ENCODE measurements at places on chromosomes 2 and 18.

DNA sequence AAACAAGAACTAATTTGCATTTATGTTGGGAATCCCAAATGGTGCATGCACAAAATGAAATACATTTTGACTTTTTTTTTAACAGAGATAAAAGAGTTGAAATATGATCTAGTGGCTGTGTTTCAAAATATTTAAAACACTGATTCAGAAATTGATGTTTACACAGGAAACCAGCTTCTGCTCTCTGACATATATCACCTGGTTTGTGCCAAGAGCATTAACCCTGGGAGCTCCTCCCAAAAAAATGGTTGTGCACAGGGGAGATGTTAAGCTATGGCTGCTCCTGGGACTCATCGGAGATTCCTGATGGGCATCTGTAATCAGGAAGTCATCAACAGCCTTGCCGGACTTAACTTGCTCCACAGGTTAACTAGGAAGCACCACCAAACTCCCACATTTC lies 65.2 kb upstream of the MAL start:
- DNase-seq, result no peak

- no peak for DNase-seq
Measured at GRCh38 chr2:88770016-88770415, 78.5 kb downstream of the RPIA start.

- no peak for DNase-seq
Measured at GRCh38 chr18:13410471-13410870, 191.9 kb downstream of the LDLRAD4 start.

DNA sequence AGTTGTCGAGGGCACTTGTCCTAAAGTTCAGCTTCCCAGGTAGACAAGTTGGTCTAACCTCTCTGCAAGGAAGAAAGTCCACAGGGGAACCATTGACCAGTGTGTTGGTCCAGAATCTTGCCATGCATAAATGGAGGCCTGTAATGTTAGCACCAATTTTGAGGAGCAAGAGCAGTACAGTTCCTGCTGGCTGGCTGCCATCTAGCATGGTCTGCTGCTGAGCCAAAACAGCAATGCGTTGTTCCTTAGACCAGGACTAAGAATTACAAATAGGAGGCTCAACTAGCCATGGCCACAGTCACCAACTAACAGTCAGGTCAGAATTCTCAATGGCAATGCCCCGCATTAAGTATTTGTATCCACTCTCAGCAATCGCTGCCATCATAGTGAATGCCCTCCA lies 72.8 kb upstream of the WIPF1 start:
- no peak for DNase-seq

- DNase-seq, result no peak
Measured at GRCh38 chr2:127089478-127090235, 17.3 kb downstream of the BIN1 start.

DNA sequence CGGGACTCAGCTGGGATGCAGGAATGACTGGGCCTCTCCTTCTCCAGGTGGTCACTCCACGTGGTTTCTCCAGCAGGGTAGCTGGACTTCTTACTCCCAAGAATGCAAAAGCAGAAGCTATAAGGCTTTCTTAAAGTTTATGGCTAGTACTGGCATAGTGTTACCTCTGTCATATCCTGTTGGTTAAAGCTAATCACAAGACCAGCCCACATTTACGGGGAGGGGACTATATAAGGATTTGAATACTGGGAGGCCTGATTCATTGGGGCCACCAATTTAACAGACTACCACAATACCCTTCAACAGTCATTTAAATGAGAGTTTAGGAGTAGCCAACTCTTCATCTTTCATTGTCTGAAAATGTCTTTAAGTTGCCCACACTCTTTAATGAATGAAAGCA lies 94.4 kb upstream of the TSPYL6 start:
- DNase-seq, result no peak

DNA sequence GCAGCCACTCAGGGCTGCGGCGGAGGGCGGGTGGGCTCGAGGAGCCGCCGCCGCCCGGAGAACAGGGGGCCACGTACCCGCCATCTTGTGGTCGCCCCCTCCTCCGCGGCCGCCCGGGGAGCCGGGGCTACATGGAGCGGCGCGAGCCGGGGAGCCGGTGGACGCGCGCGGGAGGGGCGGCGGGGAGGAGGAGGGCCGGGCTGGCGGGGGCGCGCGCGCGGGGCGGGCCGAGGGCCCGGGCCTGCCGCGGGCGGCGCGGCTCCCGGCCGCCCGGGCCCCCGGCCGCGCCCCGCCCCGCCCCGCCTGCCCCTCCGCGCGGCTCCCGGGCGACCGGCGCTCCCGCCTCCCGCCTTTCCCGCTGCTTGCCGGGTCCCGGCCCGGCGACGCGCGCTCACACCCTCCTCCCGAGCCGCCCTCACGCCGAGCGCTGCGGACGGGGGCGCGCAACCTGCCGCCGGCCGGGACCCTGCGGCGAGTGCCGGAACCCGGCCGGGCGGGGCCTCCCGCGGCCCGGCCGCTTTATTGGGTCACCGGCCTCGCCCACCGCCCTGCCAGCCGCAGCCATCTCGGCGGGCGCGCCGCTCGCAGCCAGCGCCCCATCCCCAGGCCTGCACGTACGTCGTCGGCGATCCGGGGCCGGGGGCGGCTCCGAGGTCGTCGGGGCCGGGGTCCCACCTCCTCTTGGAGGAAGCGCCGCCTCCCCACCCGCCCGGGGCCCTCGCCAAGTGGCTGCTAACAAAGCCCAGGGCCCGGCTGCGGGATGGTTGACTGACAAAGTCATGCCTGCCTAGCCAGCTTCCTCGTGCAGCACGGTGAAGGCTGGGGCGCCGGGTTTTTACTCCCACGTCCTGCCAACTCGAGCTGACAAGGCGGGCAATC lies at the start of gene PPP4R1:
TSS of gene PPP4R1 (minus strand) at position 159 of the 879 bp plus-strand sequence. CDS start at position 84, 75 bp downstream.
- DNase-seq, result peak; percentile 54

- DNase-seq, result no peak
Measured at GRCh38 chr2:96934182-96934495, 52.2 kb downstream of the FAM178B start.

DNA sequence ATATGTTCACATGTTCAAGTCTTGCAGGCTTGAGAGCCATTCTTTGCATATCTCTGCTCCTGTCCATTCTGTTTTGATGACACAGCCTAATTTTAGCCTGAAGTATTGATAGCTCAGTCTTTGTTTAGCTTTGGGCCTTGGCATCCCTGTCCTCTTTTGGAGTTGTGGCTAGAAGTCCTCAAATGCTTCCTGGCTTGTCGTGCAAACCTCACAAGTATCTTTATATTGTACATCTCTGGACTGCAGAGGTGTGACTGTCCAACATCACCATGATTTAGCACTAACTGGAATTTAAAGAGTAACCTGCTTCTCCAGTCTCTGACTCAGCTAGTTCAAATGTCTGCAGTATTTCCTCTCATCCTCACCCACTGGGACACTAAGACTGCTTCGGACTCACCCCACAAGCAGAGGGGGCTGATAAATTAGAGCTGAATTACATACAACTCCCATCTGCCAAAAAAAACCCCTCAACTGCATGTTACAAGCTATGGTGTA lies 11.7 kb downstream of the PFN4 start:
- no peak for DNase-seq

GRCh38 chr2:191386938-191387536 lies 141.8 kb downstream of the MYO1B start:
- no peak for DNase-seq

- DNase-seq, result no peak
Measured at GRCh38 chr2:176813621-176814049, 399.0 kb upstream of the HNRNPA3 start.

- DNase-seq, result no peak
Measured at GRCh38 chr2:8437949-8438400, 243.9 kb upstream of the ID2 start.

- DNase-seq, result no peak
Measured at GRCh38 chr2:101367508-101367907, 19.8 kb downstream of the CREG2 start.

GRCh38 chr2:197801033-197801432 lies 3.4 kb upstream of the PLCL1 start:
- no peak for DNase-seq

- no peak for DNase-seq
Measured at GRCh38 chr18:33577685-33578517, at the start of gene ASXL3. Gene ASXL3 (plus strand): TSS chr18:33578219. CDS start chr18:33578632, 413 bp downstream.

DNA sequence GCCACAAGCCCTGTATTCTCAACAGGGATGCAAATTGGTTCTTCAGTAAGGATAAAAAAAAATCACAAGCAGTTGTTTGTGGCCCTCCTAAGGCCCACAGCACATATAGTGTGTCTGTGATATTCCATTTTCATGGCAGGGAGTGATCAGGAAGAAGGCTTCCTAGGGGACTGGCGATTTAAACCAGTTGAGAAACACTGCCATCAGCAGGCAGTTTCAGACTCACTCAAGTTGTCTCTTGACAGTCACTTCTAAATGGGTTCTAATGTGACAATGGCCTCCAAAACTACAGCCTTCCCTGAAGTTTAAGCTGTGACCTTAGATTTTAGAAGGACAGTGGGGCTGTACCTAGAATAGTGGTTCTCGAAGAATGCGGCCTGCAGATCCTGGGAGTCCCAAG lies 6.0 kb downstream of the CIAO1 start:
- DNase-seq, result no peak

- DNase-seq, result no peak
Measured at GRCh38 chr18:22165603-22166068, 3.8 kb upstream of the GATA6 start.

DNA sequence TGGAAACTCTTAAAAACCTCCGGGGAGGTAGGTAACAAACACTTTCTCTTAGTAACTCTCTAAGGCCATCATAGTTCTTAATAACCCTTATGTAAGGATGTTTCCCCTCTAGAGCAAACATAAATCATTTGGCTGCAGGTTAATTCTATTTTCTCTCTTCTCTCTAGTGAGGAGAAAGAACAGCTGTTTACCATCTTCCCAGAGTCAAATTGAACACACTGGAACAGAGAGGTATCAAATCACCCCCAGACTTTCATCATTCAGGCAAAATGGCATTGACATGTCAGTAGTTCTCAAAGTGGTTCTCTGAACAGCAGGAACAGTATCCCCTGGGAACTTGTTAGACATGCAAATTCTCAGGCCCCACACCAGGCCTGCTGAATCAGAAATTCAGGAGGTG lies 240.7 kb downstream of the MEIS1 start:
- no peak for DNase-seq

GRCh38 chr2:239017491-239018098 lies 169.7 kb downstream of the TWIST2 start:
- no peak for DNase-seq

GRCh38 chr2:211477537-211478275 lies 921.3 kb downstream of the CPS1 start:
- no peak for DNase-seq

DNA sequence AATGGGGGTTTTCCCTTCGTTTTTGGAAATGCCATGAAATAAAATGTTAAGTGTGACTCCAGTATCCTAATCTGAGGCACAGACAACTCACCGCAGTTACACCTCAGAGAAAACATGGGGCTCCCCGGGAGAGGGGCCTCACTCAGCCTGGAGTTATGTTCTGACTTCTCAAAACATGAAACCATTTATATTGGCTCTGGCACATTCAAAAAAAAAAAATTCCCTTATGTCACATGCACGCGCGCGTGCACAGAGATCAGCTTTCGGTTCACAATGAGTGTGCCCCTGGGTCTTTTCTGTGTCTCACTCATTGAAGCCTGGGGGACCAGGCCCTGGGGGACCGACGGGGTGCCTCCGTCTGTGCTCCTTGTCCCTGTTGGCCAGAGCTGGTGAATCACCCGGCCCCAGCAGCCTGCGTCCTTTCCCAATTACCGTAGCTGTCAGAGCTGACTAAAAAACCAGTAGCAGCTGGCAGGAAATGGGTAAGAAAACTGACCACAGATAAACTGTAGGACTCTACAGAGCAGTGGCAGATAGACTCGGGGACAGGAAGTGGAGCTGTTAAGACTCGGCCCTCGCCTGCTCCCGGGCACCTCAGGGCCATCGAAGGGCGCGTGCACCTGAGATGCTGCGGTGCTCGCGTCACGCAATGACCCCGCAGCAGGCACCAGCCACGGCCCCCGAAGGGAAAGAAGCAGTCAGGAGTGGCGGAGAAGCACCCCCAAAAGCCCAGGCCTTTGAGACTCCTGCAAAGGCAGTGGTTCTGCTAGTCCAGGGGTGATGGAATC lies 138.3 kb upstream of the ID2 start:
- DNase-seq, result peak; percentile 24

DNA sequence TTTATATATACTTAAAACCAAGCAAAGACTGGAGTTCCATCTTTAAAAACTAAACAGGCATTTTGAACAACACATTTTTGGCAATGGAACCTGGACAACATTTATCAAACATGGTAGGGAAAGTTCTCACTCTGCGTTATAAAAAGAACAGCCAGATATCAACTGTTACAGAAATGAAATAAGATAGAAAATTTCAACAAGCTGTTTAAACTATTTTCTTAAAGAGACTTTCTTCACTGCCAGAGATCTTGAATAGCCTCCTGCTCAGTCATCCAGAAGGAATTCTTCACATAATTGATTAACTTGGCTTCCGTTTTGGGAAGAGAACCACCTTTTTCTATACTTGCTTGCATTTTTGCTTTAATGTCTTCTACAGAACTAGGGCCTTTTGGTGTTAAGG lies 166.0 kb upstream of the PIK3C3 start:
- no peak for DNase-seq

DNA sequence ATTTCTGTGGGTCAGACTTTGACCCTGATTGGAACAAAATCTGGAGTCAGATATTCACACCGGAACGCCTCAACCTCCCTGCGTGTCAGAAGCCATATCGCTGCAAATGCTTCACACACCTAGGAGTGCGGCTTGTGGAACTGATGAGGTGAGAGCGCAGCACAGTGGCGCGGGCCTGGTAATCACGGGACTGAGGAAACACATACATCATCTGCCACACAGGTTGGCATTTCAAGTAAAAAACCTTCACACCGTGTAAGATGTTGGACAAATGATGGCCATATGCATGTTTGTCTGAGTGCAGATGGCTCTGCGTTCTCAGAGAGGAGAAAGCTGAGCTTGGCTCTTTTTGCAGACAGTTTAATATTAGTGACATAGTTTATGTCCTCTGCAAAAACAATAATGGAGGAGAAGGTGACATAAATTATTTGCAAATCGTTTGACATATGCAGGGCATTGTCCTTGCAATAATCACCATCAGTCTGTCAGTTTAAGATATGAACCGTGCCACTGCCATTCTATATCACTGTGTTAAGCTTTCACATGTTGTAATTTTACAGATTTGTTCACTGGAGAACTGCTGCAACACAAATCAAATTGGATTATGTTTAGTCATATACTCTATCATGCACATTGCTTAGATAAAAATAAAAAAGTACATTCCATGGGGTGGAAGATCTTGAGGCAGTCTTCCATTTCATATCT lies 101.4 kb downstream of the MTX2 start:
- no peak for DNase-seq

DNA sequence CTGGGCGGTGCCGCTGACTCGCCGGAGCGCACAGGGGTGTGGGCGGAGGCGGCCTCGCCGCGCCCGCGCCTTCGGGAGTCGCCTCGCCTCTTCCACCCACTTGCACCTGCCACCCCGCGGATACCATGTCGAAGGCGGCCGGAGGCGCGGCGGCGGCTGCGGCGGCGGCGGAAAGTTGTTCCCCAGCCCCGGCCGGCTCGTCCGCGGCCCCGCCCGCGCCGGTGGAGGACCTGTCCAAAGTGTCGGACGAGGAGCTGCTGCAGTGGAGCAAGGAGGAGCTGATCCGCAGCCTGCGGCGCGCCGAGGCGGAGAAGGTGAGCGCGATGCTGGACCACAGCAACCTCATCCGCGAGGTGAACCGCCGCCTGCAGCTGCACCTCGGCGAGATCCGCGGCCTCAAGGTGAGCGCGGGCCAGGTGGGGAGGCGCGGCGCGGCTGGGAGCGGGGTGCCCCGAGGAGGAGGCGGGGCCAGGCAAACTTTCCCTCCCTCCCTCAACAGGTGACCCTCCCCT lies 766 bp downstream of the CCDC85A start:
- DNase-seq, result no peak

- no peak for DNase-seq
Measured at GRCh38 chr2:149004836-149005235, 33.7 kb upstream of the LYPD6B start.
